NCI-H446 treated with DMSO at 0.1 percent for 48 hours (cell line): ENCODE measurements at places on chromosomes 11 and 22.

- DNase-seq: no peak
These were observed 4.7 kb downstream of the EIF1AD start for GRCh38 chr11:65997286-65997685.

GRCh38 chr11:61041755-61042518, 60.4 kb upstream of the CD5 start:
- no peak for DNase-seq

GRCh38 chr11:101126551-101127196, 2.9 kb downstream of the PGR start:
- no peak for DNase-seq

DNA sequence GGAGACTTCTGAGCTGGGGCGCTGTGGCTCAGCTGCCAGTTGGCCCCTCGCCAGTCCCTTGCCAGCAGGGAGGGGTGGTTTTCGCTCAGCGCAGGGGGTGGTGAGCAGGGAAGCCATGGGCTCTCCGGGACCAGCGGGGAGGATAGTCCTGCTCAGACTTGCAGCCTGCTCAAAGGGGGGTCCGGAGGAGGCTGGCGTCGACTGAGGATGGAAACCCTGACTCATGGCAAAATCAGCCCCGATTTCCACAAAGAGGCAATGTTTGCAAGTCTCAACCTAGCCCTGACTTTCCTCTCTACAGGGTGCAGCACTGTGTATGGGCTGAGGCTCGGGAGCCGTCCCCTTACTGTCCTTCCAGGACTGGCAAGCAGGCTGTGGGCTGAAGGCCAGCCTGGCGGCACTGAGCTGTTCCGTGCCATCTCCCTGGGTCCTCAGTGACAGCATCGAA, 35.1 kb downstream of the FBLN1 start:
- DNase-seq: peak; percentile 76

DNA sequence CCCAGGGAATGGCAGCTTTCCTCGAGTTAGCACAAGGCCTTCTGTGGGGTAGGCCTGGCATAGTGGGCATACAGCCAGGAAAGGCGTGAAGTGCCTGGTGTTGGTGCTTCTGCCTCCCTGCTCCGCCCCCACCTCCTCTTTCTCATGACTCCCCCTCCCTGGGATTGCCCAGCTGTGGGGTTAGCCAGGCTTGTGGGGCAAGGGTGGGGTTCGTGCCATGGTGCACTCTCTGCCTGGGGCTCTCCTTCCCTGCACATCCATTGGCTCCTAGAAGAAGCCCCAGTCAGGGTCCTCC, 236.8 kb upstream of the NCAM1 start:
- DNase-seq: no peak

GRCh38 chr11:90701716-90702115, 478.9 kb upstream of the CHORDC1 start:
- DNase-seq: no peak

GRCh38 chr22:31734512-31734911, 15.4 kb downstream of the PRR14L start:
- no peak for DNase-seq

DNA sequence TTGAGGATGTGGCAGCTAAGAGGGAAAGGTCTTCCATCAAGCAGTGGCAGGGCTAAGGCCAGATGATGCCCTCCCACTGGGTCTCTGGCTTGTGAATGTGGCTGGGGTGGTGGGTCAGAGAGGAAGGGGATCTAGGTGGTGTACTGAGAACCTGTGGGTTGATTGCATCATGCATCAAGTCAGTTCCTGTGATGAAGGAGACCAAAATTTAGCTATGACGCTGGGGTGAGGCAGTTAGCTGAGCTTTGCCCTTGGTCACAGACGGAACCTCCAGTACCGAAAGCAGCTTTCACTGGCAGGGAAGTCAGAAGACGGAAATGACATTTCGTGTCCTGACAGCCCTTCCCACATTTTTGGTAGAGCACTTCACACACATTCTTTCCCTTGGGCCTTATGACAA, 20.7 kb downstream of the ATG16L2 start:
- DNase-seq: no peak

- DNase-seq: no peak
These were observed 934.9 kb downstream of the BRD1 start for GRCh38 chr22:48892578-48893287.

- no peak for DNase-seq
These were observed 94.7 kb downstream of the SERGEF start for GRCh38 chr11:17918049-17918605.

DNA sequence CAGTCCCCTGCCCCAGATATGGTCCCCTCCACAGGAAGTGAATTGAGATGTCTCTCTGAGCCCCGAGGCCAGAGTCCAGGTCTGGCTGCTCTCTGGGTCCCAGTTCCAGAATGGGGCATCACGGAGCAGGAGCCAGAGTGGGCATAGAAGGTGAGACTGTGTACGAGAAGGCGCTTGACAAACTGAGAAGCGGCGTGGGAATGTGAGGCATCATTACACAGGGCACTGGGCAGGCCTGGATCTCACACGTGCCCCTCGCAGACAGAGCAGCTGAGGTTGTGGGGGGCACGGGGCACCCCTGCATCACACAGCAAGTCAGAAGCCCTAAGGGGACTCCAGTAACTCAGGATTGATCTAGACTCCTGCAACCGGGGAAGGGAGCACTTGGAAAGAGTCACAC, 9.2 kb downstream of the STARD10 start:
- no peak for DNase-seq
